ENCODE measurements at places on chromosomes 2 and 18. TPM values are rescaled to one million over a fixed set of nuclear protein-coding genes. Genes with fewer than 3 reads are reported as not detected.

Gene MDH1
- polyA plus RNA-seq, result 374 TPM

Gene DSG4
- polyA plus RNA-seq, result not detected

Gene EML6
- 13.9 TPM for polyA plus RNA-seq

Gene RUFY4
- 0.41 TPM for polyA plus RNA-seq

Gene DLGAP1
- polyA plus RNA-seq, result 5.9 TPM

Gene TNS1
- polyA plus RNA-seq, result 60.6 TPM

Gene TMEM37
- 72.9 TPM for polyA plus RNA-seq

Gene OTOS
- polyA plus RNA-seq, result not detected

Gene CAVIN2
- 44.5 TPM for polyA plus RNA-seq

Gene PECR
- polyA plus RNA-seq, result 38.1 TPM

Gene TNFAIP6
- polyA plus RNA-seq, result 2.3 TPM

Gene CCDC178
- 2.4 TPM for polyA plus RNA-seq

Gene ACSL3
- polyA plus RNA-seq, result 70.0 TPM

Gene PLB1
- 1.5 TPM for polyA plus RNA-seq

Gene TEX44
- not detected for polyA plus RNA-seq

Gene CYTIP
- polyA plus RNA-seq, result 2.6 TPM

Gene WNT10A
- 0.75 TPM for polyA plus RNA-seq

Gene DOCK10
- polyA plus RNA-seq, result 13.9 TPM

Gene SKOR2
- not detected for polyA plus RNA-seq

Gene FBXO41
- polyA plus RNA-seq, result 1.8 TPM

Gene SH2D6
- 1.2 TPM for polyA plus RNA-seq

Gene GKN2
- not detected for polyA plus RNA-seq

Gene ST8SIA3
- polyA plus RNA-seq, result not detected

Gene INHA
- 1.3 TPM for polyA plus RNA-seq

Gene ASXL3
- 6.7 TPM for polyA plus RNA-seq

Gene STARD6
- 0.42 TPM for polyA plus RNA-seq

Gene SERPINB11
- polyA plus RNA-seq, result not detected

Gene BMP10
- not detected for polyA plus RNA-seq

Gene CHST9
- 3.8 TPM for polyA plus RNA-seq

Gene REG3A
- polyA plus RNA-seq, result not detected

Gene AFF3
- 24.2 TPM for polyA plus RNA-seq
